Renal pelvis (tissue), 12 donors: ENCODE measurements at places on chromosomes 12 and 14. TPM values are rescaled to one million over a fixed set of nuclear protein-coding genes. Genes with fewer than 3 reads are reported as not detected.

RTL1 gene
- 0.13 TPM for polyA plus RNA-seq

MANSC4 gene
- 0.51 TPM for polyA plus RNA-seq

CLEC7A gene
- 1.9 TPM for polyA plus RNA-seq

FOXJ2 gene
- 20.1 TPM for polyA plus RNA-seq

TXNRD1 gene
- 61.5 TPM for polyA plus RNA-seq

RNU4-1 gene
- polyA plus RNA-seq, result not detected

USP44 gene
- polyA plus RNA-seq, result 2.2 TPM

- DNase-seq, result peak; percentile 44
Measured at GRCh38 chr14:96363751-96364336, 518 bp downstream of the GSKIP start.

GRCh38 chr14:25032092-25032784 lies 17.7 kb downstream of the STXBP6 start:
- no peak for DNase-seq

GRCh38 chr12:94433744-94434143 lies 25.9 kb downstream of the CEP83 start:
- peak; percentile 24 for DNase-seq

DNA sequence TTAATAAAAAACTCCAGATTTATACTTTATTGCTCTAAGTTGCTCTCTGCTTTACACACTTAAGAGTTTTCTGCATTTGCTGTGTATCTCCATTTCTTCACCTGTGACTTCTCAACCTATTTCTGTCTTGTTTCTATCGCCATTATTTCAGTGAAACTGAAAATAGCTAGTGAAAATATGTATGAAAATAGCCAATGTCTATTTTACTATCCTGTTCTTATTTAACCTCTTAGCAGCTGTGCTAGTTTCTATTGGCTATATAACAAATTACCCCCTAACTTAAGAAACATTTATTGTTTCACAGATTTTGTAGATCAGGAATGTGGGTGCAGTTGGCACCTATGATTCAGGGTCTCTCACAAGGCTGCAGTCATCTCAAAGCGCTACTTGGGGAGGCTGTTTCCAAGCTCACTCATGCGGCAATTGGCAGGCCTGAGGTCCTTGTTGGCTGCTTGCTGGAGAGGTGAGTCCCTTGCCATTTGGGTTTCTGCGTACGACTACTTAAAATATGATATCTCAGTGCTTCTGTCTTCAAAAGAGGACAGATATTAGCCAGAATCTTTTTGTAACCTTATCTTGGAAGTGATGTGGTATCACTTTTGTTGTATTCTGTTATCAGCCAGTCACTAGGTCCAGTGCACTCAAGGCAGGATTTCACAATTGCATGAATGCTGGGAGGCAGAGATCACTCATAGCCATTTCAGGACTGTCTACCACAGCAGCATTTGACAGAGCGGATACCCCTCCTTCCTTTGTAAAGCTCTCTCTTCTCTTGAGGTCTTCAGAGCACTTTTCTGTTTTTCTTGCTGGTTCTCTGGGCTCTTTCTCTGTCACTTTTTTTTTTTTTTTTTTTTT lies 7.2 kb downstream of the ERC1 start:
- no peak for DNase-seq

- DNase-seq, result peak; percentile 34
Measured at GRCh38 chr14:76490735-76491134, 114.8 kb downstream of the ESRRB start.

- DNase-seq, result no peak
Measured at GRCh38 chr12:2490831-2491230, 303.9 kb upstream of the FKBP4 start.

GRCh38 chr14:65877624-65878023 lies 465.1 kb downstream of the FUT8 start:
- DNase-seq, result no peak

GRCh38 chr12:12441429-12441807 lies 84.5 kb downstream of the BORCS5 start:
- DNase-seq, result no peak

- DNase-seq, result no peak
Measured at GRCh38 chr14:21704338-21704737, 30.7 kb upstream of the OR4E1 start.

DNA sequence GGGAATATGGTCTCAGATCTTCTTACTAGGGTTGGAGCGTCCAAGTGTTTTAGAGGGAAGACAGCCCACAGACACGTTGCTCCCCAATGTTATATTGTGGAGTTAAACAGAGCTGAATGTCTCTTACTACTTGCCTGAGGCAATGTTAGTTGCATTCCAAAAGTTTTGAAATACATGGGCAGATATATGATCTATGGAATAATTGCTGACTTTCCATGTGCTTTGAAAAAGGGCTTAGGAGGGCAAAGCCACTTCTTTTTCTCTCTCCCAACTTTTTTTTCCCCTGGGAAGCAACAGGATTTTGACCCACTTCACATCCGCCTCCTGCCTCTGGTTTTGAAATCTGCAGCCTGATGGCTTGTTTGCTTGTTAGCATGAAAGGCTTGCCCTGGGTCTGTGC lies 33.7 kb upstream of the PAX9 start:
- DNase-seq, result no peak

GRCh38 chr14:101253948-101254347 lies 307.3 kb upstream of the DIO3 start:
- no peak for DNase-seq

DNA sequence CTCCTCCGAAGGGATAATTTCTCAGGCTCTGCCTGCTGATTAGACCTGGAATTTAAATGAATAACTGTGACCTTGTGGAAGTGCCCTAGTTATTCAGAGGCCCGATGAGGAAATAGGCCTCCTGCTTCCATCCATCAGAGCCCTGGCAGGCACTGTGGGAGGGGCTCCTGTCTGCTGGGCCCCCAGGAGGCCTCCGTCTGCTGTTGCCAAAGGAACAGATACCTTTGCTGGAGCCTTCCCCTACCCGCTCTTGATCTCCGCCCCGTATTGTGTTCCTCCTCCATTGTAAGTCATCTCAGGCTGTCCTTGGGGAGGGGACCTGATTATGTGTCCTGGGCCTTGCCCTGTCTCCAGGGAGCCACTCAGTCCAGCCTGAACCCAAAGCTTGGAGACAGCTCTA lies 112.3 kb downstream of the NRXN3 start:
- no peak for DNase-seq

DNA sequence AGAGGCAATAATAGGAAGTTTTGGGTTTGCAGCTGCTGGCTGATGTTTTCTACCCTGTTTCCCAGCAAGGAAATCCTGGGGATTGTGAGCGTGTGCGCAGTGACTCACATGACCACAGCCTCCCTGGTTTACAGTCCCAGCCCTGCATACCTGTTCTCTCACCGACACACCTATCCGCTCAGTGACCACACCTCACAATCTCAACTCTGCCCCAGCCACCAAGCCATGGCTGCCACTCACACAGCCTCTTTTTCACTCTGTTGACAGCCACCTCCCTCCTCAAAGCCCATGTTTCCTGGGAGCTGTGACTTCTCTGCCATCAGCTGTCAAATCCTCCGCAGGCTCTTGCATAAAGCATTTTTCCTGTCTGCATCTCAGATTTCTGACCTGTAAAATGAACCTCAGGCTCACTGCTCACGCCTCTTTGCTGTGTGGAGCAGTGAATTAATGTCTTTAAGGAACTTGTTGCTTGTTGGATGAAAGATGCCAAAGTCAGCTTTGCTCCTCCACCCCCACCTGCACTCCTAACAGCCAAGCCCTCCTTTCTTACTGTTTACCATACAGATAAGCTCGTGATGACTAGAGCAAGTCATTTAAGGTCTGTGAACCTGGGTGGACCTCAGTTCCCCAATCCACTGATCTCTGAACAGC lies 43.5 kb downstream of the B4GALNT3 start:
- DNase-seq, result no peak

DNA sequence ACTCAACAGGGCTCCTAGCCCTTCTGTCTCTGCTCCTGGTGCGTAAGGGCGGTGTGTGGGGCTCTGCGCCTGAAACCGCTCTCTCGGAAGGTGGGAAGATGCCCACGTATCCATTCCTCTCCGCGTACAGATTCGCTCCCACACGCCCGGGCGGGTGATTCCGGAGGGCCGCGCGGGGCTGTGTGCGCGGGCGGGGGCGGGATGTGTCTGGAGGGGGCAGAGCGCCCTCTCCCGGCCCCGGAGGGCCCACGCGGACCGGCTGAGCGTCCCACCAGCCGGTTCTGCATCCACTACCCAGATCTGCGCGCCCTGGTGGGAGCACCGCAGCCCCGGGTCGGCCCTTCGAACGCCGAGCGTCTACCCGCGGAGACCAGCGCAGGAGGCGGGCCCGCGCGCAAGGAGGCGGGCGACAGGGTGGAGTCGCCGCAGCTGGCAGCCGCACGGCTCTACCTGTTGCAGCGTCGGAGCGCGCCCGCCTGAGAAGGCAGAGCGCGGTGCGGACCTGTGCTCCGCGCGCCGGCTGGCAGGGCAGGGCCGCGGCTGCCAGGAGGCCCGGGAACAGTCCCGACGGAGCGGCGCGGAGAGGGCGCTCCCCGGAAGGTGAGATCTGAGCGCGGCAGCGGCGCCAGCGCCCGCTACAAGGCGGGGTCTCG lies 1.4 kb upstream of the KCNK13 start:
- DNase-seq, result peak; percentile 53

GRCh38 chr14:23131482-23131881 lies 12.4 kb upstream of the CEBPE start:
- DNase-seq, result no peak

GRCh38 chr14:22422238-22422637 lies 166.8 kb downstream of the DAD1 start:
- no peak for DNase-seq
